WTC11 (cell line): ENCODE measurements at places on chromosomes 11 and 22. TPM values are rescaled to one million over a fixed set of nuclear protein-coding genes. Genes with fewer than 3 reads are reported as not detected.

GRCh38 chr11:3885855-3886254, 30.4 kb downstream of the STIM1 start:
- DNase-seq = no peak
- H3K4me1 ChIP-seq = no peaks in the 10 kb centered on the region
- no peaks in the 10 kb centered on the region for H3K36me3 ChIP-seq
- H3K27me3 ChIP-seq = no peaks in the 10 kb centered on the region

DNA sequence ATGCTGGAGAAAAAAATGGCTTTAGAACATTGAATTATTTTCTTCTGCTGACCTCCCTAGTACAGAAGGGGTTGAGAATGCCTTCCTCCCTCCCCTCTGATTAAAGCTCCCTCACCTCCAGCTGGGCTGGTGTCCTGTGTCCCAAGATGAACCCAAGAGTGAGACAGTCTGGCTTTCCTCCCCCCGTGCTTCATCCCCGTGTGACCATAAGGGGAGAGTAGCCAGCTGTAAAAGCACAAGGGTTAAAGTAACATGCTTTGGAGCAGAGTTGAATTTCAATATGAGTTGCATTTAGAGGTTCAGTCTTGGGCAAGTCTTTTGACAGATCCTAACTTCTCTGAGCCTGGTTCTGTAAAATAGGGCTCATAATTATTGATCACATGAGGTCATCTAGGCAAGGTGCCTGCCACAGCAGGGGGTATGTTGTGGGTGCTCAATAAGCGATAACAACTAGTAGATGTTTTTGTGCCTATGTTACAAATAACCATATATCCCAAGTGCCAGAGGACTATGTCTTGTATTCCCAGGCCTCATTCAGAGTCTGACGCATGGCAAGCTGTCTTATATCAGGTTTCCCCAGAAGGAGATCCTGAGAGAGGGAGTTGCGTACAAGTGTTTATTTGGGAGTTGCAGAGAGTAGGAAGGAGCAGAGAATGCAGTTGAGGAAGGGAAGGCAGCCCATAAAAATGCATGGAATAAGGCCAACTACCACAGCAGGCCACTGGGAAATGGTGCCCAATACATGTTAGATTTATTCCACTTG, 4.1 kb downstream of the PRG2 start:
- no peak overlapping the region for H3K4me3 ChIP-seq
- DNase-seq = no peak
- no peaks in the 10 kb centered on the region for H3K36me3 ChIP-seq
- no peak overlapping the region for H3K27ac ChIP-seq
- H3K27me3 ChIP-seq = peaks cover 30% of the 10 kb centered on the region
- no peaks in the 10 kb centered on the region for H3K4me1 ChIP-seq

The PHLDB1 gene
- 70.4 to 83.1 TPM (median 71.5 TPM) in 3 replicates for total RNA-seq

- H3K4me3 ChIP-seq = no peak overlapping the region
- H3K4me1 ChIP-seq = no peaks in the 10 kb centered on the region
- no peak for DNase-seq
Measured at GRCh38 chr11:112844517-112844916, 116.7 kb upstream of the NCAM1 start.

DNA sequence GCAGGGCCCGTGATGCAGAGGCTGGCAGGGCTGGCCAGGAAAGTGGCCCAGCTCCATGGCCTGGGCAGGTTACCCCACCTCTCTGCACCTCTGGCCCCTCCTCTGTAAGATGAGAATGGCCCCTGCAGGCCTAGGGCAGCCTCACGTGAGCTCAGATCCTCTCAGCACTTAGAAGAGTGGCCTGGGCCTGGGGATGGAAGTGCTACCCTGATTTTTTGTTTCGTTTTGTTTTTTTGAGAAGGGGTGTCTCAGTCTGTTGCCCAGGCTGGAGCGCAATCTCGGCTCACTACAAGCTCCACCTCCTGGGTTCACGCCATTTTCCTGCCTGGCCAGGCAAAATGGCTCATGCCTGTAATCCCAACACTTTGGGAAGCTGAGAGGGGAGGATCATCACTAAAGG, 982 bp downstream of the APOBEC3H start:
- peak; percentile 60 for DNase-seq
- H3K27ac ChIP-seq = peak overlapping the region; percentile 54; the same call in 1 of the 2 replicates
- H3K27me3 ChIP-seq = no peaks in the 10 kb centered on the region

- no peaks in the 10 kb centered on the region for H3K36me3 ChIP-seq
- no peak overlapping the region for H3K4me3 ChIP-seq
- peaks cover 39% of the 10 kb centered on the region for H3K27me3 ChIP-seq
- DNase-seq = no peak
Measured at GRCh38 chr22:20302438-20303228, 17.2 kb downstream of the DGCR6L start.

The IGF2 gene
- 1.5 to 2.7 TPM (median 2.6 TPM) in 3 replicates for total RNA-seq

GRCh38 chr11:62505059-62505439, 41.6 kb downstream of the AHNAK start:
- no peaks in the 10 kb centered on the region for H3K36me3 ChIP-seq
- peaks cover 59% of the 10 kb centered on the region for H3K4me1 ChIP-seq

GRCh38 chr11:26703411-26704191, 18.3 kb downstream of the SLC5A12 start:
- DNase-seq = no peak
- no peak overlapping the region for H3K27ac ChIP-seq
- no peak overlapping the region for H3K4me3 ChIP-seq

- H3K4me3 ChIP-seq = no peak overlapping the region
- H3K36me3 ChIP-seq = peaks cover 4% of the 10 kb centered on the region
- peaks cover 14% of the 10 kb centered on the region for H3K27me3 ChIP-seq
- H3K27ac ChIP-seq = no peak overlapping the region
Measured at GRCh38 chr22:47369020-47369419, 606.6 kb downstream of the TBC1D22A start.

The SELENOM gene
- total RNA-seq = 16.3 to 24.6 TPM (median 22.6 TPM) in 3 replicates

DNA sequence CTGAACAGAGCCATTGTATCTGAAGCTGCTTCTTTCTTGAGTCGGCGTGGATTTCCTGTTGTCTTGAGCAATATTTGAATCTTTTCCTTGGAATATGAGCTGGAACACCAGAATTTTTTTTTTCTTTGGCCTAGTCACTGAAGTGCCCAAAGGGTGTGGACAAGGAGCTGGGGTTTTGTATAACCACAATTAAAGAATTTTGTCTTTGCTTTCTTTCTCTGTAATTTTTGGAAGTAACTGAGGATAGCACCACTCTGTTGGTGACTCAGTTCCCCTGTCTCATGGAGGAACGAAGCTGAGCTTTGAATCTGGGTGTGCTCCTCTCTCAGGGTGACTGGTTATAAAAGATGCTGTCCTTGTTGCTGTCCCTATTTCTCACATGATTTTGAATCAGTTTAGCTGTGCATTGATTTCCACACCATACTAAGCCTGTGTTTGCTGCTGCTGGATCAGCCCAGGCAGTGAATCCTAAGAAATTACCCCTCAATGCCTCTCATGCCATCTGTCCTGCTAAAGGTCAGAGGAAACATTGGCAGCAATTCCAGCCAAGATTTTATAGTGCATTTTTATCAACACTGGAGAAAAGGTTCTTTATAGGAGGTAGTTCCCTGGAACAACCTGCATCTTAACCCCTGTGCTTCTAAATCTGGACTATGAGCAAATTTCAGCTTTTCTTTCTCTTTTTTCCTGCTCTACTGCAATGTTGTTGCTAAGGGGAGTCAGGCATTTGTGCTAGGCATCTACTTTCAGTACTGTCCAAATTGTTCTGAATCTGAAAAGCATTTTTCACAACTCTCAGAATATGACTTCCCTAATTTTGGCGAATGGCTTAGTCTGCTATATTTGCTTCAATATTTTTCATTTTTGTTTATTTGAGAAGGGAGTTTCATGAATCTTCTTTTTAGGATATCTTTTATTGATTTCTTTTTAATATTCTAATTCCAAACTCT, 540.8 kb downstream of the SOX6 start:
- no peaks in the 10 kb centered on the region for H3K4me1 ChIP-seq
- no peak overlapping the region for H3K27ac ChIP-seq
- DNase-seq = no peak
- no peaks in the 10 kb centered on the region for H3K36me3 ChIP-seq
- H3K27me3 ChIP-seq = no peaks in the 10 kb centered on the region; the same call in 1 of the 2 replicates

The RBM4B gene
- total RNA-seq = 14.1 to 21.3 TPM (median 20.3 TPM) in 3 replicates

- H3K36me3 ChIP-seq = no peaks in the 10 kb centered on the region
- no peak for DNase-seq
- H3K4me3 ChIP-seq = no peak overlapping the region
- peaks cover 61% of the 10 kb centered on the region for H3K4me1 ChIP-seq
Measured at GRCh38 chr11:73536961-73537360, 61.0 kb downstream of the FAM168A start.

DNA sequence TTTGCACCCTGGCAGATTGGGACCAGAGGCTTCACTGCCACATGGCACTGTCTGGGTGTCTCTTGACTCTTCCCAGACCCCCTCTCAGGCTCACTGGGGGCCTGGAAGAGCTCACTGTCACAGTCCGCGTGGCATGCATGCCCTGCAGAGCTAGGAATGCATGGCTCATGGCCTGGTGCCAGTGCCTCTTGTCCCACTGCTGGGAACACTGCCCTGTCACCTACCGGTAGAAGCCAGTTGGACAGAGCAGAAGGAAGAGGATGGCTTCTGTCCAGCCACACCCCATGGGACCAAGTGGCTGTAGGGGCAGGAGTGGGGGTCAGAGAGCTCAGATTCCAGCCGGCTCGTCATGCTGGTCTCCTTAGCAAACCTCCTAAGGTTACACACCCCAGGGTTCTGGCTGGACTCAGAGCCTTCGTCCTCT, 29.7 kb downstream of the MB start:
- no peak for DNase-seq
- peaks cover under 1% of the 10 kb centered on the region for H3K4me1 ChIP-seq
- no peak overlapping the region for H3K27ac ChIP-seq
- no peak overlapping the region for H3K4me3 ChIP-seq
- no peaks in the 10 kb centered on the region for H3K27me3 ChIP-seq

The CNTN5 gene
- total RNA-seq = 0.07 TPM in 1 of 3 replicates, not detected in the others

The MUC6 gene
- total RNA-seq = 0.05 to 0.13 TPM (median 0.07 TPM) in 3 replicates

GRCh38 chr11:71131861-71132260, 120.5 kb downstream of the SHANK2 start:
- peaks cover 10% of the 10 kb centered on the region for H3K4me1 ChIP-seq
- no peak overlapping the region for H3K4me3 ChIP-seq
- no peak for DNase-seq
- no peak overlapping the region for H3K27ac ChIP-seq

GRCh38 chr11:6321961-6322362, 1.7 kb upstream of the CAVIN3 start:
- no peak for DNase-seq
- H3K27ac ChIP-seq = peak overlapping the region; percentile 96
- no peaks in the 10 kb centered on the region for H3K36me3 ChIP-seq
- peaks cover 71% of the 10 kb centered on the region for H3K4me1 ChIP-seq

DNA sequence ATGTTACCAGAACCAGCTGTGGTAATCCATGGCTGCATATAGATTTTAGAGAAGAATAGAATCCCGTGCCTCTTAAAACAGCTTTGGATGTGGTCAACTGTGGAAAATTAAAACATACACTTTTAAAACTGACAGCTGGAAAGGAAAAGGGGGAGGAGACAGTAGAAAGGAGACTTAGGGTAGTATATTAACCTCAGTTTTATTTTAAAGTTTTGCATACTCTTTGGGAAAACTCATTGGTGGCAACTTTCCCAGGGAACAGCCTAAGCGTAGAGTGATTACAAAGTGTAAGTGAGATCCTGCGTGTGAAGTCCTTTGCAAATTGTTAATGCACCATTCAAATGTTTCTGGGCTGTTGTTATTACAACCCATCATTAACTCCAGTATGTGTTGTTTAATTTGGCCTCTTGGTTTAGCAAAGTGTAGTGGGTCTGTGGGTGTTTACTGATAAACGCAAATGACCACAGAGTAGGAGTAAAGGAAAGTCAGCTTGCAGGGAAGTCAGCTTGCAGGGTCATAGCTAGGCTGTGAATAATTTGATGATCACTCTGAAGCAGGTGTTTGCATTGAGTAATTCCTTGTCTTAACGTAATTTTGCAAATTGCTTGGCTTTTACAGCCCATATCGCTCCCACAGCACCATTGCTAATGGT, 88.0 kb upstream of the DBX1 start:
- peaks cover 40% of the 10 kb centered on the region for H3K4me1 ChIP-seq
- no peak for DNase-seq
- H3K27ac ChIP-seq = no peak overlapping the region
- peaks cover 56% of the 10 kb centered on the region for H3K27me3 ChIP-seq
- no peak overlapping the region; the same call in 1 of the 2 replicates for H3K4me3 ChIP-seq

DNA sequence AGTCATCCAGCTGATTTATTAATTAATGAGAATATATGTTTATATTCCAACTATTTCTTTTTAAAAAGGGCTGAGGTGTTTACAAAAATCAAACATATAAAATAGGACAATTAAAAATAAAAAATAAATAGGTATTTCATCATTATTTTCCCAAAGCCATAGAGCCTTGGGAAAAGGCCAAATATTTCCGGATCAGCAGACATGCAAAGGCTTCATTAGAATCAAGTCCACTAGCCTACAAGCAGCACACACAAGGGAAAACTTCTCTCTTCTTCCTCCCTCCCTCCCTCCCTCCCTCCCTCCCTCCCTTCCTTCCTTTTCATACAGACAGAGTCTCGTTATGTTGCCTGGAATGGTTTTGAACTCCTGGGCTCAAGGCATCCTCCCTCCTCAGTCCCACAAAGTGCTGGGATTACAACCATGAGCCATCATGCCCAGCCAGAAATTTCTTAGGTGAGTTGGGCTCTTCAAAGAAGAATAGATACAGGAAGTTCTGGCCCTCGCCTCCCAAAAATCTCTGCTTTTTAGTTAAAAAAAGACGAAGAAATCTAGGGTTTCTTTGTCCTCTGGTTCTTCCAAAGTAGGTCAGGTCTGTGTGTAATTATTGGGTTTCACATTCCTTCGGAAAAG, 121.2 kb downstream of the SIK3 start:
- no peak overlapping the region for H3K4me3 ChIP-seq
- H3K36me3 ChIP-seq = no peaks in the 10 kb centered on the region
- peaks cover 24% of the 10 kb centered on the region for H3K4me1 ChIP-seq
- H3K27ac ChIP-seq = peak overlapping the region; percentile 92; the same call in 1 of the 2 replicates

GRCh38 chr22:45549762-45550378, 47.2 kb downstream of the FBLN1 start:
- no peak overlapping the region for H3K4me3 ChIP-seq
- no peaks in the 10 kb centered on the region for H3K27me3 ChIP-seq
- no peak for DNase-seq
- no peak overlapping the region for H3K27ac ChIP-seq
- H3K36me3 ChIP-seq = peaks cover 58% of the 10 kb centered on the region

GRCh38 chr11:126363706-126364248, 8.3 kb downstream of the ST3GAL4 start:
- no peaks in the 10 kb centered on the region for H3K36me3 ChIP-seq
- peaks cover 46% of the 10 kb centered on the region for H3K4me1 ChIP-seq
- H3K4me3 ChIP-seq = no peak overlapping the region
- DNase-seq = no peak
- H3K27me3 ChIP-seq = no peaks in the 10 kb centered on the region
